CD4-positive, alpha-beta T cell treated with Interferon gamma for 1 hour (primary cell): ENCODE measurements at places on chromosomes 12 and 14.
A peak's percentile ranks its signal among the peaks of the same experiment; 100 is the strongest.

DNA sequence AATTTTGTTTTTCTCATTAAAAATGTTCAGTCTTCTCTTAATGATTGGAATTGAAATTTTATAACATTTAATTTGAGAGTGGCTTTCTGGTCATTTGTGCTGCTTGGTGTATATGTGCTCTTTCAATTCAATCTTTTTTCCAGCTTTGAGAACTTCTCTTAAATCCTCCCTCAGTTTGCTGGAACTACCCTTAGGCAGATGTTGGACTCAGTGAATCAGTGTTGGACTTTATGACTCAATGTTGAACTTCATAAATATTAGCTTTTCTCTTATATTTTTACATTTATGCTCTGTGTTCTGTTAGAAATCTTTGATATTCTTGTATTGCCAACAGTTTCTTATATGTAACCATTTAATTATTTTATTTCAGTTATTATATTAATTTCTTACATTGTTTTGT lies 935.5 kb upstream of the FBXO33 start:
- no peak for DNase-seq

DNA sequence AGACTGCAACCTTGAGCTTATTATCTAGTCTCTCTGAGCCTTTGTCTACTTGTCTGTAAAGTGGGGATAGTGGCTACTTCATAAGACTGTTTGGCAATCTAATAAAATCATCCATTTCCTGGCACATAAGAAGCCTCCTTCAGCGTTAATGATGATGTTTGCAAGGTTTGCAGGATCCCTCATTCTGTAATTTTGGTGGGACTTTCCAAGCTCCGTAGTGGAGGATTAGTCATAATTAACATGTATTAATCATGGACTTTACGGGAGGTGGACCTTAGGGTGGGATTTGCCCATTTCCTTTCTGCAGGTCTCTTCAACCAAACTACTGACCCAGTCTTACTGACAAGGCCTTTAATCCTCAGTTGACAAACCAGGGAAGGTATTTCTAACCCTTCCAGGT lies 66.2 kb downstream of the NTF3 start:
- no peak for DNase-seq

- no peak for DNase-seq
These were observed 38.5 kb downstream of the SPTB start for GRCh38 chr14:64841121-64841651.

DNA sequence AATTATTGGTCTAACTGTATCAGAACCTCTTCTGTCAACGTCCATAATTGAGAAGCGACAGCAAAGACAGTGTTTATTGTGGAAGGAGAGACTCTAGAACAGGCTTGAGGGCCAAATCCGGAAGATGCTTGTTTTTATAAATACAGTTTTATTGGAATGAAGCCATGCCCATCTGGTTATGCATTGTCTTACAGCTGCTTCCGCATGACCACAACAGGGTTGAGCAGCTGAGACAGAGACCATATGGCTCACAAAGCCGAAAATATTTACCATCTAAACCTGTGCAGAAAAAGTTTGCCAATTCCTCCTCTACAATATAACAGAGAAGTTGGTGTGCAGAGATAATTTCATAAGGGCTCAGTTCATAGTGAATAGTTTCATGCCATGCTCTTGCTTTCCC lies 24.5 kb downstream of the PRKAB1 start:
- DNase-seq = no peak

GRCh38 chr12:132710405-132711079 lies at the start of gene PGAM5:
Gene PGAM5, plus strand, starts transcription at chr12:132710842. Its CDS starts 35 bp downstream, at chr12:132710877.
- peak; percentile 95 for DNase-seq

DNA sequence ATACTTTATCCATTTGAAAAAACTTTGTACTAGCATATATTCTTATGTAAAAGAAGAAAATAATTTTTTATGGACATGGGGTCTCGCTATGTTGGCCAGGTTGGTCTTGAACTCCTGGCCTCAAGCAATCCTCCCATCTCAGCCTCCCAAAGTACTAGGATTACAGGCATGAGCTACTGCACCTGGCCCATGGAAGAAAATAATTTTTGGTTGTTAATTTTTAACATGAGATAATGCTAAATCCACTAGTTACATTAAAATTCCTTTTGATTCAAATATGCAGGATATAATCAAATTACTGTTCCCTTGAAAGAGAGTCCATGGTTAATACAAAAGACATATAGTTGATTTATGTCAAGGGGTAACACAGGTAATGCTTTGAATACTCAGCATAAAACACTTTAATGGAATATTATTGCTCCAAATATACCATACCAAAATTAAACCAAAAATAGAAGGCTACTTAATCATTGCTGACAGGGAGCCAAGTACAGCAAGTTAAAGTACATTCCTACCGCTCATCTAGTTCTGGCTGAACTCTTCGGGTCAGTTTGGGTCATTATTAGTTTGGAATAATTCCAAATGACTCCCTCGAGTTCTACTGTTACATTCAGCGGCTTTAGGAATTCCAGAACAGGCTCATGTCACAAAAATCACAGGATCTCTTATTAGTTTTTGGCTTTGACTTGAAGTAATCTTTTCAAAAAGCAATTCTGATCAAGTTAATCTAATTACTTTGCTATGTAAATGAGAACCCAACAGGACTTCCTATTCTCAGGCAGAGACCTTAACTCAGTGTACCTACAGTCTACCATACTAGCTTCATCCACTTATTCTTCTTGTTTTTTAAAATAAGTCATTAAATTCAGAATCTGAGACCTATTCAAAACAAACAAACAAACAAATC lies 6.1 kb downstream of the SOS2 start:
- DNase-seq = no peak

GRCh38 chr14:96345669-96346068 lies 17.5 kb downstream of the ATG2B start:
- no peak for DNase-seq

- DNase-seq = no peak
These were observed 19.4 kb downstream of the PPP2R5C start for GRCh38 chr14:101780887-101781239.

GRCh38 chr14:83660597-83660996 lies 1869.3 kb upstream of the FLRT2 start:
- no peak for DNase-seq

GRCh38 chr12:120247183-120247582 lies 18.3 kb downstream of the PXN start:
- no peak for DNase-seq

DNA sequence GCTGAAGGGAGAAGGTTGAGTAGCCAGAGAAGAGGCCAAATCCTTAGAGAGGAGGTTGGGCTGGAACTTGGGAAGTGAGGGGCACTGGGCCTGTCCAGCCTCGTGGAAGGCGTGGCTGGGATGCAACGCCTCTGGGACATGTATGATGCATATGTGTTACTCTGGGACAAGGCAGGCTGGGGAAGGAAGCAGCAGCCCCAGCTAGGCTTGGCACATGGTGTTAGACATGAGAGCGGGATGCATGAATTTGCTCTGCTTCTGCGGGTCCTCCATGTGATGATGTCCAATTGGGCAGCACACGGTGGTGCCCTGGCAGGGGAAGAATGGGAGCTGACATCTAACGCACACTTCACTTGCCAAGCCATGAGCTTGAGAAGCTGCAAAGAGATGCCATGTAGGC lies 21.3 kb downstream of the PLEKHH1 start:
- no peak for DNase-seq

GRCh38 chr14:87705439-87705896 lies 287.5 kb downstream of the GALC start:
- no peak for DNase-seq

- DNase-seq = no peak
These were observed 16.1 kb downstream of the FGD6 start for GRCh38 chr12:95201056-95201670.

GRCh38 chr12:2998789-2999264 lies 39.6 kb downstream of the TEAD4 start:
- DNase-seq = no peak

GRCh38 chr14:75631453-75631831 lies 29.2 kb downstream of the ERG28 start:
- no peak for DNase-seq

DNA sequence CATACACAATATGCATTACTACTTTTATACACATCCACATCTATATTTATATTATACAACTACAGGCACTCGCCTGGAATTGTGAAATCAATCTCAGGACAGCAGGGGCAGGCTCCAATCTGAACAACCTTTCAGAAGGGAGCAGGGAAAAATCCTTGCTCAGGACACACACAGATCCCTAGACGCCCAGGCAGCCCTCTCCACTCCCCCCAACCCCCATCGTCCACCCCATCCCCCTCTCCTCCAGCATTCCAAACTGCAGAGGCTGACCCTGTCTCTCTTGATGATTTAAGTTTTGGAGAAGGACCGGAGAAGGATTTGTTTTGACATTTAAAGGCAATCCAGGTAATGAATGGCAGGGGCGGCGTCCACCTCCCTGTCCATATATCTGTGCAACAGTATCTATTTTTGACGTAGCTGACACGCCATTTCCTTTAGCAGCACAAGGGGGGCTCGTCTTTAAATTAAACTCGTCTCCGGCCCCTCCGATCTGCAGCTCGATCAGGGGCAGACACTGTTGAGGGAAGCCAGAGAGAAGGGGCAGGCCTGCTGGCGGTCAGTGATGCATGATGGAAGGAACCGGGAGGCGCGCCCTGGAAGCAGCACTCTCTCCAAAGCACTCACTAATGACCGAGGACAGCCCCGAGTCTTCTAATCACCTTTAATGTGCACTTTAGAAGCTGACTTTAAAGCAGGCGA lies 95.0 kb upstream of the TBX5 start:
- no peak for DNase-seq

- DNase-seq = no peak
These were observed 107.3 kb downstream of the PIK3C2G start for GRCh38 chr12:18368594-18368993.

GRCh38 chr14:93231129-93231979 lies 24.3 kb downstream of the UBR7 start:
- DNase-seq = no peak

DNA sequence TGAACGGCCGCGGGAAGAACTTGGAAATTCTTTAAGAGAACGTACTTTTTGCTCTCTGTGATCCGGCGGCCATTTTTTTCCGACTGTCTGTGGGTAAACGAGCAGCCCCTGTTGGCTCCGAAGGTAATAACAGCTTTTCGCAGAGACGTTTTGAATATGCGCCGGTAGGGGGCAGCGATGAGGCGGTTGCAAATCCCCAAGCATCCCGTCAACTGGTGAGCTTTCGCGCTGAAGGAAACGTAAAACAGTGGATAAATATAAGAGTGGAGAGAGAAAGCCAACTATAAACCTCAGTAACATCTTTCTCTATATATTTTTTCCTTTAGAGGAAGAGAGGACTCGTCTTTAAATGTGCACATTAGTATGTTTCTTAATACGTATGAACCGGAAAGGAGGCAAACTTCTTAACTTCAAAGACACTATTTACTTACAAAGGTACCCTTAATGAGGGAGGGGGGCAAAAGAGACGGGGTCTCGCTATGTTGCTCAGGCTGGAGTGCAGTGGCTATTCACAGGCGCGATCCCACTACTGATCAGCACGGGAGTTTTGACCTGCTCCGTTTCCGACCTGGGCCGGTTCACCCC lies 9.6 kb upstream of the NEMF start:
- peak; percentile 84 for DNase-seq

GRCh38 chr14:50362764-50363713 lies 33.6 kb downstream of the CDKL1 start:
- peak; percentile 54 for DNase-seq

DNA sequence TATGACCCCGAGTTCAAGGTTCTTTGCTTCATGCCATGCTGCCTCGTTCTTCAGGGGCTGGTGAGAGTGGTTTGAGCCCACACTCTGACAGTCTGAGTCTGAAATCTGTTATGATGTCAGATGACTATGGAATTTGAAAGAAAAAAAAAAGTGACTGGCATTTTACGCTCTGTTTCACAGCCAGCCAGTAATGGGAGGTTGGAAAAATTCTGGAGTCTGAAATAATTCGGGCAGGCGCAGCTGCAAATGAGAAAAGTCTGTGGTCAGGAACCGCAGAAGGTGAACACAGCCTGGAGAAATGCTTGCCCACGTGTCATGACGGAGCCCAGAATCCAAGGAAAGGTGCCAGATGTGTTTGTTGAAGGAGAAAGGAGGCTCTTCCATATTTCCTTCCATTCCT lies 269.8 kb upstream of the PWP1 start:
- DNase-seq = no peak

- no peak for DNase-seq
These were observed 71.6 kb downstream of the ERGIC2 start for GRCh38 chr12:29309320-29309902.

GRCh38 chr12:70260646-70261045 lies 17.4 kb downstream of the CNOT2 start:
- DNase-seq = no peak

- DNase-seq = no peak
These were observed 123.7 kb upstream of the DHRS4 start for GRCh38 chr14:23829736-23830471.

- DNase-seq = no peak
These were observed 159.6 kb downstream of the PIWIL1 start for GRCh38 chr12:130497321-130497720.

DNA sequence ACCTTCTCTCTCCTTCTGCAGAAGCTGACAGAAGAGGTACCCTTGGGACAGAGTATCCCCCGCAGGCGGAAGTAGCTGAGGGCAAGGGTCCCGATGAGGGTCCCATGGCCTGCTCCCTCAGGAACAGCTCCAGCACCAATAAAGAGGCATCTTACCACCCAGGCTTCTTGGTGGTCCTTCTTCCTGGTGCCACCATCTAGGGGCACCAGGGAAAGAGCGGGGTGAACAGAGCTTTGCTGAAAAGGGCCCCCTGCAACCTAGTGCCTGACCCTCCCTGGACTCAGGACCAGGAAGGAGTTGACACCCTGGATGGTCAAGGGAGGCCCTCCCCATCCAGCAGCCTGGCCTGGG lies 591 bp upstream of the IRF9 start:
- no peak for DNase-seq

DNA sequence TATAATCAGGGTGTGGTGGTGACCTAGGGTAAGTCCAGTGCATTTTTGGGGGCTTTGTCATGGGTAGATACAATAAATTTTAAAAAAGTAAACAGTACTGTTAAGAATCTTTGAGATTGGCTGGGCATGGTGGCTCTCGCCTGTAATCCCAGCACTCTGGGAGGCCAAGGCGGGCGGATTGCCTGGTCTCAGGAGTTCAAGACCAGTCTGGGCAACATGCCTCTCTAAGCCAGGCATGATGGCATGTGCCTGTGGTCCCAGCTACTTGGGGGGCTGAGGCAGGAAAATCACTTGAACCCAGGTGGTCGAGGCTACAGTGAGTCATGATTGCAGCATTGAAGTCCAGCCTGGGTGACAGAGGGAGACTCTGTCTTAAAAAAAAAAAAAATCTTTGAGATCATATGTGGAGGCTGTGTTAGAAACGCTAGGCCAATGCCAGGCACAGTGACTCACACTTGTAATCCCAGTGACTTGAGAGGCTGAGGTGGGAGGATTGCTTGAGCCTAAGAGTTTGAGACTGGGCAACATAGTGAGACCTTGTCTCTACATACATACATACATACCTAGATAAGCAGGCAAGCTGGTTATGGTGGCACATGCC lies 67.7 kb downstream of the PRKCH start:
- no peak for DNase-seq

GRCh38 chr14:72961579-72962335 lies 35.5 kb downstream of the DCAF4 start:
- DNase-seq = no peak

DNA sequence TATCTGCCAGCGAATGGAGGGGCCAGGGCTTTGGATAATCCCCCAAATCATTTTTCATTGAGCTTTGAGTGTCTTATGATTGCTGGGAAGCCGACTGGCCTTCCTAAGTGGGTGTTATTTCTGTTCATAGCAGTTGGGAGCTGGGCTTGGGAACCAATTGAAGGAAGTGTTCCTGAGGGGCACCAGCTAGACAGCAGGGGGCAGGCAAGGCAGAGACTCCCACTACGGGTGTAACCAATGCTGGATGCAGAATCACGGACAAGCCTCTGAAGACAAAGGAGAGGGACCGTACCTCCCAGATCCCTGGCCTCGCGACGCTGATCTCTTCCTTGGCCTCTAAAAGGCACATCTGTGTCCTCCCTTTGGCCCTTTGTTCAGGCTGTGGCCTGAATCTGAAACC lies 149.0 kb upstream of the PRMT8 start:
- no peak for DNase-seq
